ENCODE measurements at places on chromosomes 12 and 14. TPM values are rescaled to one million over a fixed set of nuclear protein-coding genes. Genes with fewer than 3 reads are reported as not detected.
A peak's percentile ranks its signal among the peaks of the same experiment; 100 is the strongest.

DNA sequence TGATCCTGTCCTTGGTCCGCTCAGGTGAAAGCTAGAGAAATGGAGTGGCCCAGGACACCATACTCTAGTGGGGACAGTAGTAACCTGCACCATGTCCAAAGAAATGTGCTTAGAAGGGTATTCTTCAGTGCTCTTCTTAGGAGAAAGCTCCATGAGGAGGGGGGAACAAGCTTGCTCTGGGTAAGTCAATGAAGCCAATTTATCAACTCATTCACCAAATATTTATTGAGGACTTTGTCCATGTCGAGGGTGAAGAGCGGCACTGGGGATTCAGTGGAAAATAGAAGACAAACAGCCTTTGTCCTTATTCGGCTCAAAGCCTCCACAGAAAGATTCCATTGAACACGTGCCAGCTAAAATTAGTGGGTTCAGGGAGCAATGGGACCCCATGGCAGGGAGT lies 677.8 kb downstream of the BCL11B start:
- no peaks in the 10 kb centered on the region for H3K4me1 ChIP-seq
- no peak overlapping the region for H3K4me3 ChIP-seq
- DNase-seq = no peak
- no peaks in the 10 kb centered on the region for H3K27me3 ChIP-seq

Gene POMT2
- total RNA-seq = 15.3 TPM

Gene MSRB3
- not detected for total RNA-seq

- H3K4me1 ChIP-seq = peaks cover 52% of the 10 kb centered on the region
- no peaks in the 10 kb centered on the region for H3K36me3 ChIP-seq
- H3K27ac ChIP-seq = no peak overlapping the region
- no peak overlapping the region for H3K4me3 ChIP-seq
- no peaks in the 10 kb centered on the region for H3K27me3 ChIP-seq
Measured at GRCh38 chr14:68251769-68252100, 432.2 kb downstream of the RAD51B start.

- H3K36me3 ChIP-seq = peaks cover 55% of the 10 kb centered on the region
- DNase-seq = no peak
- H3K4me3 ChIP-seq = no peak overlapping the region
- peak overlapping the region; percentile 69 for H3K27ac ChIP-seq
Measured at GRCh38 chr12:54522243-54522642, 24.7 kb downstream of the NCKAP1L start.

DNA sequence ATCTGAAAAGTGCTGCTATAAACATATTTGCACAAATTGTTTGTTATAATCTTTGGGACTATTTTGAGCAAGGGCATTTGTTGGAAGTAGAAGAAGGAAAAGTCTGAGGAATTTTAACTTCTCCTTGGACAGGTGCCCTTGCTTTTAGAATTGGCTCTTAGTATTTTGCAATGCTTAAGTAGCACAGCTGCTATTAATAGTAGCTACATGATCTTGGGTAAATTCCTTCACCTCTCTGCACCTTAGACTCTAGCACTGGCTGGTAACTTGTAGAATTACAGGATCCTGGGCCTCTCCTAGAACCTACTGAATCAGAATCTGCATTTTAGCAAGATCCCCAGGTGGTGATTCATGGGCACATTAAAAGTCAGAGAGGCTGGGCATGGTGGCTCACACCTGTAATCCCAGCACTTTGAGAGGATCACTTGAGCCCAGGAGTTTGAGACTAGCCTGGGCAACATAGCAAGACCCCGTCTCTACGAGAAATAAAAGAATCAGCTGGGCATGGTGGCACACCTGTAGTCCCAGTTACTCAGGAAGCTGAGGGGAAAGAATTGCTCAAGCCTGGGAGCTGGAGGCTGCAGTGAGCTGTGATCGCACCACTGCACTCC lies 10.8 kb upstream of the TMEM120B start:
- no peaks in the 10 kb centered on the region for H3K4me1 ChIP-seq
- no peaks in the 10 kb centered on the region for H3K36me3 ChIP-seq
- no peak overlapping the region for H3K4me3 ChIP-seq
- H3K27me3 ChIP-seq = no peaks in the 10 kb centered on the region
- DNase-seq = no peak

Gene STAC3
- 2.1 TPM for total RNA-seq

Gene ASB2
- total RNA-seq = 12.7 TPM
